ACHN (cell line): ENCODE measurements at places on chromosomes 4 and X.
A peak's percentile ranks its signal among the peaks of the same experiment; 100 is the strongest.

- DNase-seq: no peak
Measured at GRCh38 chr4:105587841-105588240, 35.4 kb downstream of the ARHGEF38 start.

- peak; percentile 44 for DNase-seq
Measured at GRCh38 chrX:153922932-153923857, 2.9 kb downstream of the ARHGAP4 start.

DNA sequence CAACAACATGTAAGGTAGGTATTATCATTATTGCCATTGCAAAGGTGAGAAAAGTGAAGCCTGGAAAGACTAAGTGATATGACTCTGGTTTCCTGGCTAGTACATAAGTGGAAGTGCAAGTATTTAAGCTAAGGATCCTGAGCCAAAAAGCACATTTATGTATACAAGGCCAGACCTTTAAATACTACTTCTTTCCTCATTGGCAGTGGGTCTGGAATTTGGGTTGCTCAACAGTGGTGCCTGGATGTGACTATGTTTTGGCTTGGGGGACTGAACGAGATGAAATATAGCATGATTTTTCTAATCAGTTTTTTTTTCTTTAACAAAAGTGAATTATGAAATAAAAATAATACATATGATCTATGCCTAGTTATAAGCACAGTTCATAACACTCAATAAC lies 7.4 kb upstream of the FGF13 start:
- DNase-seq: no peak

- peak; percentile 16 for DNase-seq
Measured at GRCh38 chr4:68895561-68896198, 55.9 kb downstream of the UGT2A3 start.

GRCh38 chrX:105375816-105376215 lies 155.3 kb upstream of the TEX13A start:
- DNase-seq: no peak

- no peak for DNase-seq
Measured at GRCh38 chr4:77120886-77121508, 36.0 kb upstream of the CCNG2 start.

DNA sequence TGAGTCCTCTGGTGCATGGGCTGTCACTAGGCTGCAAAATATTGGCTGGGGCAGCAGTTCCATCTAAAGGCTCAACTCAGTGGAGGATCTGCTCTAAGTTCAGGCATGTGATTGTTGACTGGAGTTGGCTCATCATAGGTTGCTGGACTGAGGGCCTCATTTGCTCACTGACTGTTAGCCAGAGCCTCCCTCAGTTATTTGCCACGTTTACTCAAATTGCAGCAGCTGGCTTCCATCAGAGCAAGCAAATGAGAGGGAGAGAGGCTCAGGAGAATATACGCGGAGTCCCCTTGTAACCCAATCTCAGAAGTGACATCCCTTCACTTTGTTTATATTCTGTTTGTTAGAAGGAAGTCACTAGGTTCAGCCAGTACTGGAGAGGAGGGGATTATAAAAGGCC lies 54.1 kb downstream of the BMP3 start:
- no peak for DNase-seq

DNA sequence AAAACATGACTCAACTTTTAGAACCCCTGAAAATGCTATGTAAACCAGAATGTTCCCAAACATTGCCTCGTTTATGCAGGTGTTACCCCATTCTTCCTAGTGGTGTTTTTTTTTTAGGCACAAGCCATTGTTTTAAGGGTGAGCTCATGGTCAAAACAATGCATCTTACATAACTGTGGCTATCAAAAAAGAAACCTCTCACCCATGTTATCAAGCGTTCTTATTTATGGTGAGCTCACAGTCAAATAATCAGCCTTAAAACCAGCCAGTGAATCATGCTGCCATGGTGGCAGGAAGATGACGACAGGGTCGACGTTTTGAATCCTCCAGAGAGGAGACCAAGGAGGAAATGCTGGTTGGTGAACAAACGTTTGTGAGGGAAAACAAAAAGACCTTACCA lies 195.2 kb downstream of the KDR start:
- DNase-seq: no peak

DNA sequence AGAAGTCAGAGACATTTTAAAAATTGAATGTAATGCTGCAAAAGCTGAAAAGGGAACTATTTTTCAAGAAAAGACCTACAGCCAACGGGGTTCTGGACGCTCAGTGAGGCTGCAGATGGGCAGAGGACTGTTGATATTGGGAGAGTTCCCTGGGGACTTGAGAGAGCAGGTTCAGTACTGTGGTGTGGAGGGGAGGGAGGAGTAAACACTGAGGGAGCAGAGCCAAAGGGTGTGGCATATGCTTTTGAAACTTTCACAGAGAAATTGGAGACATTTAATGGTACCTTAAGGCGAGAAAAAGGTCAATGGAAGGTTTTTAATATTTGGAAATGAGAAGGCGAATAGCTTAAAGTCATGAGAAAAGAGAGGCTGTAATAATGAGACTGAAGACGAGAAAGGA lies 62.2 kb upstream of the GPM6A start:
- DNase-seq: no peak

- peak; percentile 37 for DNase-seq
Measured at GRCh38 chr4:23805450-23805851, 84.4 kb downstream of the PPARGC1A start.

DNA sequence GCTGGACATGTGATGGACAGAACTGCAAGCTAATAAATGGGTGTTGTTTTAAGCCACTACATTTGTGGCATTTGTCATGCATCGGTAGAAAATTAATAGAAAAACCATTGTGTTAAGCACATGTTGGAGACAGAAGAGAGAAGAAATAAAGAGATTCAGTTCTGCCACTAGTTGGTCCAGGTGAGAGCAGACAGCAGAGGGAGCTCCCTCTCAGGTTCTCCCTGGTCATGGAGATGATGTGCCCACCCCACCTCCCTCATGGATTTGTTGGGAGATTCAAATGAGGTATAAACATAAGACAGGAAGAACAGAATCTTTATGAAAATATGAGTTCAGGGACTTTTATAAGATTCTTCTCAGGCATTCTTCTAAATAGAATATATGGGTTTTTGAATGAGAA lies 36.8 kb upstream of the OCIAD2 start:
- peak; percentile 55 for DNase-seq

- no peak for DNase-seq
Measured at GRCh38 chr4:40210776-40211175, 13.9 kb downstream of the RHOH start.

DNA sequence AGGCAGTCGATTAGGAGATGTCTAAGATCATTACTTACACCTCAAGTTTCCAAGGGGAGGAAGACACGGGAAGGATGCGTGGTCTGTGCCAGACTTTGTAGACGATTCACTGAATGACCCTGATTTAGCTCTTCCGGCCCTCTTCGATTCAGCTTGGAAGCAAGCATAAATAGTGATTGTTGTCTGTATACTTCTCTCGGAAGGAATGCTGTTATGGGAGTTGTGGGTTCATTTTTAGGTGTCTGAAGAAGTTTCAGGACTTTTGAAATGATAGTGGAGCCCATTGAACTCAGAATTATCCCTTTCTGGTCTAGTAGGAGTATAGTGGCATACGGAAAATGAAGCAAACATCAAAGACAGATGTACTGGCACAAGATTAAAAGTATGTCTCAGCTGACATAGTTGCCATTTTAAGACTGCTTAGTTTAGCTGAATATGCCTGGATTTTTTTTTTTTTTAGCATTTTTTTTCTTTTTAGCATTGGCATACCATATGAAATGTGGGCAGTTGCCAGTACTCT lies 1.0 kb upstream of the ANKRD17 start:
- peak; percentile 43 for DNase-seq

DNA sequence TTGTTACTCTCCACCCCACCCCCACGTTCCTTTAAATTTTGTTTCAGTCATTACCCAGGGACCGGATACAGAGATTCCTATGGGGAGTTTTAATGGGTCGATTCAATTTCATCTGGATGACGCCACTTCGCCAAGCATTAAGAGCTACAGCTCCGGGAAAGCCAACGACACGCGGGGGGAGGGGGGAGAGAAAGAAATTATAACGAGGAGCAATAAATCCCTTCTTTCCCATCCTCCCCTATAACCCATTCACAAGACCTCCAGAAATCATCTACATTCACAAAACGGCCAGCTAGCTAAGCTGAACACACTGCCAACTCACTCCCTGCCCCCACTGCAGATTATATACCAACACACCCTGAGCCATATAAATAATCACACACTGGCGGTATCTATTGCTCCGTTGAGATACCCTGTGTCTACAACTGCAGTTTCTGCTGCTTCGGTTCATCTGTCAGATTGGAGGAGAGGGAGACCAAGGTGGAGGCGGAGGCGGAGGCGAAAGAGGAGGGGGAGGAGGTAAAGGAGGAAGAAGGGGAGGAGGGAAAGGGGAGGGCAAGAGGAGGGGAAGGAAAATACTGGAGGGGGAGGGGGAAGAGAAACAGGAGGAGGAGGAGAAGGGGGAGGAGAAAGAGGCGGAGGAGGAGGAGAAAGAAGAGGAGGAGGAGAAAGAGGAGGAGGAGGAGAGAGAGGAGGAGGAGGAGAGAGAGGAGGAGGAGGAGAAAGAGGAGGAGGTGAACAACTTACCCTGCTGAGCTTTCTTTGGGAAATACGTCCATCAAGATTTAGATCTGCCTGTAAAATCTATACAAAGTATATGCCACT lies 113.9 kb upstream of the VAMP7 start:
- DNase-seq: peak; percentile 72

DNA sequence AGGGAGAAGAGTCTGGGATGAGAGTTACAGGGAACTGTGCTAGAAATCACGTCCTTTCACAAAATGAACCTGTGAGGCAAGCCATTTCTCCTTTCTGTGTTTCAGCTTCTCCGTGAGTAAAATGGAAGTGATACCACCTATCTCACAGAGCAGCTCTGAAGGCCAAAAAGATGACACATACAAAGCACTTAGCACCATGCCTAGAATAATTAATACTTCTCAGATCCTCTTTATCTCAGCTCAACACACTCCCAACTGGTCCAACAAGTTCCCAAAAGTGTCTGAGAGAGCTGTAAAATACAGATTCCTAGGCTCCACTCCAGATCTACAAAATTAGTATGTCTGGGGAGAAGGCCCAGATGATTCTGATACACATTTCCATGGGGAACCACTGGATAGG lies 38.3 kb downstream of the LHFPL1 start:
- no peak for DNase-seq

- no peak for DNase-seq
Measured at GRCh38 chr4:84690481-84690880, 107.6 kb downstream of the CDS1 start.

GRCh38 chr4:114677346-114677979 lies 78.9 kb downstream of the UGT8 start:
- no peak for DNase-seq

DNA sequence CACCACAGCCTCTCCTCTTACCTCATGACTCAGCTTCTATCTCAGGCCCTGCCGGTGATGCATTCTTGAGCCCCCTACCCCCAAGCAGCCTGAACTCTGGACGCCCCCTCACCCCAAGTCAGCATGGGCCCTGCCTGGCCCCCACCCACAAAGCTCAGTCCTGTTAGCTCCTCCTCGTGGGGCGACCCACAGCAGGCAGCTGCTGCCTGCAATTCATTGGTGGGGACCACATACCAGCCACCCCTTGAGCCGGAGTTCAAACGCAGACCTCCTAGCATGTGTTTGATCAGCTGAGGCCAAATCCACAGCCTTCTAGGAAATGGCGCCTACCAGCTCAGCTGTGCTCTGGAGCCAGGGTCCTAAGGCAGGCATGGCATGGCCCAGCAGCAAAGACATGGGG lies 111.8 kb downstream of the EFNB1 start:
- DNase-seq: no peak

- DNase-seq: no peak
Measured at GRCh38 chr4:61336916-61337315, 136.8 kb downstream of the ADGRL3 start.

- DNase-seq: no peak
Measured at GRCh38 chrX:23699636-23700194, 32.4 kb downstream of the PRDX4 start.

GRCh38 chr4:87122252-87122651 lies 98.2 kb downstream of the KLHL8 start:
- no peak for DNase-seq

- DNase-seq: peak; percentile 17
Measured at GRCh38 chr4:40843696-40844095, 93.9 kb downstream of the NSUN7 start.

DNA sequence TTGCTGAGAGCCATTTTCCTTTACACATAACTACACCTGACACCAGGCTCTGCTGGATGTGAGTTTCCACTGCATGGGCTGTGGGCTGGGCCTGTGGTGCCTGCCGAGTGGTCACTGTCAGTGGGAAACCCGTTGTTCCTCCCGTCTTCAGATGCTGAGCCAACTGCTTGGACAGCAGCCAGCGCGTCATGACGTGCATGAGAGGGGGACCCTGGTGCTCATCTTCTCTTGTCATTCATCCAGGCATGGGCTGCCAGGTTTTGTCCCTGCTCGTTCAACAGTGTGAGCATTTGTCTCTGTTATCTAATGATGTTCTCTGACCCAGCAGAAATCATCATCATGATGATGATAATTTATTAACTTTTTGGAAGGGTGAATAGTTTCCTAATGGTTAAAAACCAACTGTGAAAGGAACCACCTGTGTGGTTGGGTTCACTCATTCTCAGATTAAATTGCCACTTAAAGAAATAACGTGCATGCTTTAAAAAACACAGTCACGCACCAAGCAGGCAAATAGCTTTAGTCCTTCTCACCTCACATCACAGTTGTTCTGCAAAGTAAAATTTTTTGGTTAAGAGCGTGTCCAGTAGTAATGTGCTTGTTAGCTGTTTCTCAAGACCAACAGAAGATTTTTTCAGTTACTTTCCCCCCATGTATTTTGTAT lies 19.9 kb upstream of the CLDN34 start:
- DNase-seq: no peak

DNA sequence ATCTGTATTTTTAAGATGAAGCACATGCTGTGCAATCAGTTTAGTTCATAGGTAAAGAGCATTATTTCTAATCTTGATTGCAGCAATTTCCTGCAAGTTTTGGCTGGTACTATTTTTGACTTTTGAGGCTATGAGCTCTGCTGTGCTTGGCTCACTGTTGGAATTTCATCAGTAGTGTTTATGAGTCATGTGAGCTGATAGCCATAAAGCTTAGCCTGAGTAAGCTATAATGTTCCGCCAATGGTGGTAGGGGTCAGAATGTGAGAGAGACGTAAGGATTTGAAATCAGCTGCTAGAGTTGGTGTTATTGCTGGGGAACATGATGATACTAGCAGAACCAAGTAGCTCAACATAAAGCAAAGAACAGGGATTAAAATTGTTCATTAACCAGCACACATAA lies 590.9 kb upstream of the GNPDA2 start:
- no peak for DNase-seq

- DNase-seq: no peak
Measured at GRCh38 chr4:173138624-173139023, 30.0 kb upstream of the GALNT7 start.

GRCh38 chrX:55867181-55867651 lies 149.7 kb downstream of the RRAGB start:
- DNase-seq: peak; percentile 7

GRCh38 chr4:88587306-88587705 lies 5.0 kb upstream of the HERC3 start:
- DNase-seq: no peak

- DNase-seq: peak; percentile 55
Measured at GRCh38 chr4:4575284-4576211, 33.7 kb upstream of the STX18 start.
